Stomach (tissue), 19 donors: ENCODE measurements at places on chromosomes 3 and 15. TPM values are rescaled to one million over a fixed set of nuclear protein-coding genes. Genes with fewer than 3 reads are reported as not detected.
A peak's percentile ranks its signal among the peaks of the same experiment; 100 is the strongest.

ALDH1A3 gene
- total RNA-seq, result 3.5 TPM

GRCh38 chr15:31343831-31344230 lies 17.2 kb downstream of the KLF13 start:
- H3K4me1 ChIP-seq, result peaks cover 96% of the 10 kb centered on the region
- H3K4me3 ChIP-seq, result no peak overlapping the region
- H3K27me3 ChIP-seq, result no peaks in the 10 kb centered on the region
- peak overlapping the region; percentile 46 for H3K27ac ChIP-seq
- DNase-seq, result no peak

DNA sequence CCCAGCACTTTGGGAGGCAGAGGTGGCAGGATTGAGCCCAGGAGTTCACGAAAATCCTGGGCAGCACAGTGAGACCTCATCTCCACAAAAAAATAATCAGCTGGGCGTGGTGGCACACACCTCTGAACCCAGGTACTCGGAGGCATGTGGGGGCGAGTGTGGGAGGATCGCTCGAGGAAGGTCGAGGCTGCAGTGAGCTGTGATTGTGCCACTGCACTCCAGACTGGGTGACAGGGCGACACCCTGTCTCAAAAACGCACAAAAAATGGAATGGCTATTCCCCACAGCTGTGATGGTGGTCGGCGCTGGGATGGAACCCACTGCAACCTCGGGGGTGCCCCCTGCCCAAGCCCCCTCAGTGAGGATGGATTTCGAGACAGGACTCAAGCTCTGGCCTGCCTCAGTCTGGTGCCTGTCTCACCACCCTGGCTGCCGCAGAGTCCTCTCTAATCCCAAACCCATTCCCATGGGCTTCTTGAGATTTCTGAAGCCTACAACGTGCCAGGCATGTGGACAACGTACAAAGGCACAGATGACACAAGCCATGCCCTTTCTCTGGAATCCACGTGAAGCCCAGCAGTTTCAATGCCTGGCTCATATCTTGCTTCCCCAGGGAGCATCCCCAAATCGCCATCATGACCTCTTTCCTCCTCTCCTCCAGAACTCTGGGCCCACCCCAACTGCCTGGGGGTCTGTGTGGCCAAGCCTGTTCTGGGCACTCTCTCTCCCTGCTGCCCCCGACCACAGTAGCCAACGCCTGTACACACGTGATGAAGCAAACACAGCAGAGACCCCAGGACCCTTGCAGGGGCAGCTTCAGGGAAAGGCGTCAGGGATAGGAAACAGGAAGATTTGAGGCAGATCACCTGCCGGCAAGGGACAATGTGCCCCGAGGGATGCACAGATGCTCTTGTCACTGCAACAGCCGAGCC lies 32.4 kb downstream of the ADAMTS17 start:
- no peak overlapping the region for H3K4me3 ChIP-seq
- H3K27me3 ChIP-seq, result no peaks in the 10 kb centered on the region
- peaks cover 8% of the 10 kb centered on the region for H3K4me1 ChIP-seq
- H3K36me3 ChIP-seq, result no peaks in the 10 kb centered on the region
- no peak overlapping the region for H3K27ac ChIP-seq

DNA sequence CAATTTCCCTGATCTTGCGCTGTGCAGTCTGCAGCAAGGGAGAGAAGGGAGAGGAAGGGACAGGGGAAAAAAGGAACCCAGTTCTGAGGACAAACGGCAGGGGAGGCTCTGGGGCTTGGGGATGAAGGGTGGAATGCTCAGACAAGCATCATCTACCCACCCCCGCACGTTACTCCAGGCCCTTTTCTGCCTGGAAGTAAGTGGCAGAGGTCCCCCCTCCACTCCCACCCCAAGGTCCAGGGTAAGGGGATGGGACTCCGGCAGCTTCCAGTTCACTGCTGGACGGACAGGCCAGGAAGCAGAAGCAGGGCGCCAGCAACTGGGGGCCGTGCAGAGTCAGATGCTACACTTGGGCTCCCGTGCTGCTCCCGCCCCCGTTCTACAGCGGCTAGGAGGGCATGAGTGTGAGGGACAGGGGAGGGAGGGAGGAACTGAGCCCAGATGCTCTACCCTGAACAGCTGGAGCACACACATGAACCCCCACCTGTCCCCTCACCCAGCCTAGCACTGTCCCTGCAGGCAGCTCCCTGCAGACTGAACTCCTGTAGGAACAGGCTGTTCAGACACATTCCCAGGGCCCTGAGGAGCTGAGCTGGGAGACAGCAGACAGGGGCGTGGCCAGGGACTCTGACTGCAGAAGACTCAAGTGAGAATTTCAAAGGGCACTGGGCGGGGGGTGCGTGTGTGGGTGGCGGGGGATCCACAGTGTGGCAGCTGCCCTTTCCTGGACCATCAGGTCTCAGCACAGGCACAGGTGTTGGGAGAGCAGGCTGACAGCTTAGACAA lies 59.7 kb downstream of the SENP2 start:
- no peak overlapping the region for H3K27ac ChIP-seq
- H3K36me3 ChIP-seq, result no peaks in the 10 kb centered on the region
- no peak for DNase-seq
- no peaks in the 10 kb centered on the region for H3K27me3 ChIP-seq

RETNLB gene
- total RNA-seq, result not detected

ATP8B4 gene
- total RNA-seq, result 1.2 TPM

DNA sequence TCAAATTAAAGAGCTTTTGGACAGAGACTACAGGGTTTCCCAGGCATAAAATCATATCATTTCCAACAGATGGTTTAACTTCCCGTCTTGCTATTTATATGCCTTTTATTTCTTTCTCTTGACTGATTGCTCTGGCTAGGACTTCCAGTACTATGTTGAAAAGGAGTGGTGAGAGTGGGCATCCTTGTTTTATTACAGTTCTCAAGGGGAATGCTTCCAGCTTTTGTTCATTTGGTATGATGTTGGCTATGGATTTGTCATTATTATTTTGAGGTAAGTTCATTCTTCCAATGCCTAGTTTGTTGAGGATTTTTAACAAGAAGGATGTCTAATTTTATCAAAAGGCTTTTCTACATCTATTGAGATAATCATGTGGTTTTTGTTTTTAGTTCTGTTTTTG lies 896.6 kb upstream of the CFAP20DC start:
- no peak overlapping the region for H3K27ac ChIP-seq
- no peaks in the 10 kb centered on the region for H3K36me3 ChIP-seq
- no peak for DNase-seq

- H3K27ac ChIP-seq, result no peak overlapping the region
- no peak for DNase-seq
- peaks cover 95% of the 10 kb centered on the region for H3K36me3 ChIP-seq
- no peaks in the 10 kb centered on the region for H3K27me3 ChIP-seq
These were observed 68.9 kb downstream of the NPTN start for GRCh38 chr15:73564255-73564654.

MORC1 gene
- total RNA-seq, result not detected

GRCh38 chr3:64410226-64410625 lies 185.0 kb upstream of the PRICKLE2 start:
- H3K4me1 ChIP-seq, result no peaks in the 10 kb centered on the region
- H3K36me3 ChIP-seq, result no peaks in the 10 kb centered on the region
- H3K27ac ChIP-seq, result no peak overlapping the region
- H3K4me3 ChIP-seq, result no peak overlapping the region
- no peak for DNase-seq

PIGZ gene
- total RNA-seq, result 5.1 TPM

- H3K4me3 ChIP-seq, result peak overlapping the region; percentile 96
- H3K36me3 ChIP-seq, result peaks cover 18% of the 10 kb centered on the region
- DNase-seq, result peak; percentile 7
- peak overlapping the region; percentile 95 for H3K27ac ChIP-seq
- H3K4me1 ChIP-seq, result peaks cover 33% of the 10 kb centered on the region
- no peaks in the 10 kb centered on the region for H3K27me3 ChIP-seq
These were observed 1.5 kb downstream of the ATG3 start for GRCh38 chr3:112560307-112560706.

DNA sequence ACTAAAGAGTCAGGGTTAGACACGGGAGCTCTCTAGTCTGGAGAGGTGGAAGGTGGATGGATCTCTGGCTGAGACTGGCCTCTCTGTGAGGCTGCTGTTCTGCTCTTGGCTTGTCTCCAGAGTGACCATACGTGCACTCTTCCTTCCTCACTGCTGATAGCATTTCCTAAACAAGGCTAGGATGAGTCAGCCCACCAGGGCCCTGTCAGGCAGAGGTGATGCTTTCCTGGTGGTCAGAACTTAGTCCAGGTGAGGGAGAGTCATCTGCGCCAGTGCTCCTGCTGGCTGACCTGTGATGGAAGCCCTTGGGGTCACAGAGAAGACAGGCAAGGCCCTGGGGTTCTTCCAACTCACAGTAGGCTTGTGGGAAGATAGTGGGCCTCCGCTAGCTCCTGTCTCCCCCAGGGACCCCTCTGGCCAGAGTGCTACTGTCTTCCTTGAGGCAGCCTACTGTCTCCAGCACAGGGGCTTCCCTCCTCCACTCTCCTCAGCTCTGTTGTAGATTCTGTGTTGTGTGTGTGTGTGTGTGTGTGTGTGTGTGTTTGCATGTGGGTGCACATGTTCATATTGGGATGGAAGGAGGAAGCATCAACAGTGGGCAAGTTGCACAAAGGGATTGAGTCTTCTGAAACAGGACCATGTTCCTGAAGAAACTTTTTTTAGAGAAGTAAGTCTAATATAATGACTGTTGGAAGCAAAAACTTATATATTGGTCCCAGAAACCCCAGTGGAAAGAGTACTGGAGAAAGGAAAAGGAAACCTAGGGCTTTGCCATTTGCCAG lies 16.5 kb downstream of the ALPK3 start:
- no peak overlapping the region for H3K4me3 ChIP-seq
- peaks cover 6% of the 10 kb centered on the region for H3K4me1 ChIP-seq
- no peaks in the 10 kb centered on the region for H3K36me3 ChIP-seq
- no peaks in the 10 kb centered on the region for H3K27me3 ChIP-seq
- H3K27ac ChIP-seq, result no peak overlapping the region

GRCh38 chr3:196694202-196694638 lies 17.8 kb downstream of the CEP19 start:
- no peaks in the 10 kb centered on the region for H3K36me3 ChIP-seq
- peak; percentile 19 for DNase-seq
- no peak overlapping the region for H3K4me3 ChIP-seq
- H3K27me3 ChIP-seq, result no peaks in the 10 kb centered on the region
- H3K27ac ChIP-seq, result no peak overlapping the region

DNA sequence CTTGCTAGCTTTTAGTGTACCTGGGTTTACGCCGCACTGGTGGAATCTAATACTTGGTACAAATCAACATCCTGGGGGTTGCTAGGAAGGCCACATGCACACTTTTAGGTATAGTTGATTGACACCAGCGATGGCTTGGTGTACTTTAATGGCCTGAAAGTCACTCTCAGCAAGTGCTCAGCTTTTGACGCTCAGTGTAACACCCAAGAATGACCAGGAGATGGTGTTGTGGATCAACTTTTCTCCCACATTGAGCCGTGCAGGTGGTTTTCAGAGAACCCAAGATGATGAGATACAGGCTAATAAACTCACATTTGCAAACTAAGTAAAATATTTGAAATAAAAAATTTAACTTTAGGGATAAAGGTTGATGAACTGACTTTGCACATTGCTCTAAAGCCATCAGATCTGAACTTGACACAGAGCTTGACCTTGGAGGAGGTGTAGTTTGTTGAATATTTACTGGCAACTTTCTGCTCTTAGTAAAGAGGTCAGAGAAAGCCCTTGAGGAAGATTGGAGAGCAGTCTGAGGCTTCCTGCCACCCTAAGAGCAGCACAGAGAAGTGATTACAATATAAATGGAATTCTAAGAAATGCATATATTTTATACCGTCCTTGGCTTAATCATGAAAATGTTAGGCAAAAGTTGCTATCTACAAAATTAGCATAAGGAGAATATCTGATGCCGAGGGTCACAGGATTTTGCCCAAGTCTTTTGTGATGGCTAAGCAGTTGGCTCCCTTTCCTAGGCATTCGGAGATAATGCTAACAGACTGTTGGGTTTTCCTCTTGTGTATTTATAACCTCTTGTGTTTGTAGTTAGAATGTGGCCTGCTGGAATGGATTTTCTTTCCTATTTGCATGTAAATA lies 143.4 kb upstream of the RASGRP1 start:
- H3K4me1 ChIP-seq, result no peaks in the 10 kb centered on the region
- H3K27ac ChIP-seq, result no peak overlapping the region
- DNase-seq, result peak; percentile 31

- no peaks in the 10 kb centered on the region for H3K36me3 ChIP-seq
- no peak overlapping the region for H3K4me3 ChIP-seq
- no peaks in the 10 kb centered on the region for H3K4me1 ChIP-seq
These were observed 12.4 kb downstream of the GP5 start for GRCh38 chr3:194386648-194387047.

DNA sequence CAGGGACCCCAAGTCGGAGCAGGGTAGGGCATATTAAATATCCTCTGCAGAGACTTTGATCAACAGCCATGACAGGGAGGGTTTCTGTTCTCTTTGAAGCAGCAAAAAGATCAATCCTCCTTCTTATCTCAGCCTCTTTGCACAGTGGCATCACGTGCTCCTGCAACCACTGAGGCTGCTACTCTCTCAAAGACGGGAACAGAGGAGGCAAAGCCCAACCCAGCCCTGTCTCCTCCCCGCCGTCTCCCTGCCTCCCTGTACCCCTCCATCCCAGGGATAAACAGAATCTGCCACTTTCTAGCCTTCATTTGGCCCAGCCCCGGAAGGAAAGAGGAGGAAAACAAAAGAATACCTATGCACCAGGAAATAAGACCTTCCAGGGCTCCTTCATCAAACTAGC lies 7.5 kb upstream of the TBC1D21 start:
- no peaks in the 10 kb centered on the region for H3K36me3 ChIP-seq
- peak; percentile 7 for DNase-seq
- no peak overlapping the region for H3K27ac ChIP-seq
- no peak overlapping the region for H3K4me3 ChIP-seq

DNA sequence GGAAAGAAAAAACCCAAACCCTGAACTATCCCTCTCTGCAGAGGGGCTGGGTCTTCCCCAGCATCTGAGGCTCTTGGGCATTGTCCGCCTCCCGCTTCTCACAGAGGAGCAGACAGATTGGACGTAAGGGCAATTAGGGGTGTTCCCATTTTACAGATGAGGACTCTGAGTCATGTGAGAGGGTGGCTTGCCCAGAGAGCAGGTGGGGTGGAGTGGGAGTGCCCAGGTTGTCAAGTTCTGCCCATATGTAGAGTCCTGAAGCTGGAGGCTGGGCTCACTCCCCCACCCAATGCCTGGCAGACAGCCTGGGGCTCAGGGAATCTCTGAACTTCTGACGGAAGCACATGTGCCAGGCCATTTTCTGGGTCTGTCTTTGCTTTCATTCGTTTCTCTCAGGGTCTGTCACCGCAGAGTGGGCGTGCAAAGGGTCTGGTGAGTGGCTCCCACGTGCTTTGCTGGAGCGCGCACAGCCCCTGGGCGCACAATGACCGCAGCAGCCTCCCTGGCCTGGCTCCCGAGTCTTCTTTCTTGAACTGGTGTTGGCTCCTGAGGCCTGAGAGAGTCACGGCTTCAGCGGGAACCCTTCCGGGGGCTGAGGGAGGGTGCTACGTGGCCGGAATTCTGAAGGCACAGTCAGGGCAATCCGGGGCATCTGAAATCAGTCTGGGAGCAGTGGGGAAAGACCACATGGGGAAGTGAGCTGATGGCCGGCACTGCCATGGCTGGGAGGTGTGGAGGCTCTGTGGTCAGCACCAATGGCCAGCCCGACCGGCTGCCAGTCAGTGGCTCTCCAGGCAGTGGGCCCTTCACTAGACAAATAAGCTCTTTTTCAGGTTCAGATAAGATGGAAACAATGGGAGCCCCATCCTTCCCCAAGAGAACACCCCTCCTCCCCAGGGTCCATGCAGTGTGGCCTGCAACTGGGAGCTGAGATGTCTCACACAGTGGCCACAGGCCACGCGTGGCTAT lies 1.1 kb upstream of the TRPM1 start:
- no peaks in the 10 kb centered on the region for H3K27me3 ChIP-seq
- no peaks in the 10 kb centered on the region for H3K36me3 ChIP-seq
- H3K4me3 ChIP-seq, result no peak overlapping the region
- peaks cover 4% of the 10 kb centered on the region for H3K4me1 ChIP-seq

- no peaks in the 10 kb centered on the region for H3K27me3 ChIP-seq
- H3K27ac ChIP-seq, result peak overlapping the region; percentile 99
- H3K4me3 ChIP-seq, result peak overlapping the region; percentile 99
- no peak for DNase-seq
- no peaks in the 10 kb centered on the region for H3K36me3 ChIP-seq
These were observed 1.3 kb downstream of the DENND6A start for GRCh38 chr3:57691411-57692132.
